ENCODE measurements at places on chromosomes 6 and 20.

DNA sequence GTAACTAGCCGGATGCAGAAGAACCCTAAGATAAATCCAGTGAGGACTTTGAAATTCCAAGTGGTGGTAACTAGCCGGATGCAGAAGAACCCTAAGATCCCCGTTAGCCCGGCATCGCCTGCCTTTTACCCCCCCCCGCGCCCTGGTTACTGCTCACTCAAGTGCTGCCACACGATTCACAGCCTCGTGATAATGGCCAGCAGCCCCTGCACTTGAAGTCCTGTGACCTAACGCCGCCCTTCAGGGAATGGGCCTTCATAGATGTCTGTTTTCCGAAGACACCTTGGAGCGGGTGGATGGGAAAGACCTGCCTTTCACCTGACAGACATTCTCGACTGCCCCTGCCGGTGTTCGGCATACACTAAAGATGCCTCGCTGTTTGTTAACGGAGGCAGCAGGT lies 127.9 kb downstream of the HUS1B start:
- no peak for DNase-seq

DNA sequence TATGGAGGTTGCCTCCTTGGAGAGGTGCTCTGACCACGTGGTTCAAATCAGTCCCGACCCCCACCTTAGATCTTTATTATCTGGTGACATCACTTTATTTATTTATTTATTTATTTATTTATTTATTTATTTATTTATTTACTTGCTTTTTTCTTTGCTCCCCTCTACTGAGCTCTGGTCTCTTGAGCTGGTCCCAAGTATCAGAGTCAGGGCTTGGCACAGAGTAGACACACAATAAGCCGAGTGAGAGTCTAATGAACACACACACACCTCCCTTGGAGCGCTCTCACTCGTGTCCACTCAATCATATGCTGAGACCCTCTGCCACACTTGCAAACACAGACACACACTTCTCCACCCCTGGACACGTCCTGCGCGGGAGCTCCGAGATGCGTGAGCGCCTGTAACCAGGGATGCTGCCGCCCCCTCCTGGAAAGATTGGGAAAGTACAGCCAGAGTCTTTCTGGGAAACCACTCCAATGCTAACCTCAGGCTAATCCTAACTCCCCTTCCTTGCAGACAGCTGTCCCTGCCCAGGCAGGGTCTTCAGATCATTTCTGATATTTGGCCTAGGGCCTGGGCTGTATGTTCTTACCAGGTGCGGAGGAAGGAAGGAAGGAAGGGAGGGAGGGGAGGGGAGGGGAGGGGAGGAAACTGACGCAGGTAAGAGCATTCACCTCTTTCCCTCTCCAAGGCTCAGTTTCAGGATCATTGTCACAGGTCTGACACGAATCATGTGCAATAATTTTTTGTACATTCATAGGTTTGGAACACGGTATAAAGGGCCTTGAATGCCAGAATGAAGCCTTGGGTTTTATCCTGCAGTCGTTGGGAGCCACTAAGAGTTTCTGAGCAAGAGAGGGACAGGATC lies 70.9 kb downstream of the STK35 start:
- DNase-seq: peak; percentile 71

DNA sequence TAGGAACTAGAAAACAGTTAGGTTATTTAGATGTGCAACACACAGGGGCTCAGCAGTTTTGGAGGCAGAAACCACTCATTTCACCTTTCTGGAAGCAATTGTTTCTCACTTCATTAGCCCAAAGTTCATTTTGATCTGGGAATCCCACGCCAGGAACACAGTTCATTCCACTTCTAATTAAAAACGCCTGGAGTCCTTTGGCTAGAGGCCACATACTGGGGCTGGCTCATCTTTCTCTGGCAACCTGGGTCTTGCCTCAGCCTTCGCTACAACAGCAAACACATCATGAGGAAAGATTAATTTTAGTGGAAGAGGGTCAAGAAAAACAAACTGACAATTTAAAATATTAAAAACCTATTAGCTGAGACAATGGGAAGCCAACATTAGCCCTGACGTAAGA lies 69.7 kb downstream of the RFPL4B start:
- DNase-seq: no peak

GRCh38 chr6:160439751-160440150 lies 91.6 kb downstream of the SLC22A3 start:
- no peak for DNase-seq

DNA sequence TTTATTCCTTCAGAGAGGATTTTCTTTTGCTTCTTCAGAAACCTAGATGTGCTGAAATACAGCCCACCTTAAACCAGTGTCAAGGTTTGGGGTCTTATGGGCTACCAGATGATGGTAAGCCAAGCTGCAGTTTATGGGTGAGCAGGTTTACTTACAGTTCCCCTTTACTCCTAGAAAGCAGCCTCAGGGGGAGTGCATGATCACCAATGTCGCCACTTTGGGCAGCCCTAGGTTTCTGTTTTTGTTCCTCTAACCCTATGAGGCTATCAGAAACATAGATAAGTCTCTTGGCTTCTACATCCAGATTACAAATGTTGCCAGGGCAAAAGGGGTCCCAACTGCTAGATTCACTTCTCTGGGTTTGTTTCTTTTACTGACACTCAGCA lies 67.2 kb downstream of the TRIM27 start:
- DNase-seq: no peak

Data from liver (tissue), 10 donors.